ENCODE measurements at places on chromosomes 2 and 18.

GRCh38 chr18:64851726-64852125 is 702.8 kb upstream of the LINC00305 start:
- no peak overlapping the region for H3K4me3 ChIP-seq
- H3K36me3 ChIP-seq, result no peaks in the 10 kb centered on the region
- DNase-seq, result no peak
- no peak overlapping the region for H3K27ac ChIP-seq
- H3K4me1 ChIP-seq, result no peaks in the 10 kb centered on the region

DNA sequence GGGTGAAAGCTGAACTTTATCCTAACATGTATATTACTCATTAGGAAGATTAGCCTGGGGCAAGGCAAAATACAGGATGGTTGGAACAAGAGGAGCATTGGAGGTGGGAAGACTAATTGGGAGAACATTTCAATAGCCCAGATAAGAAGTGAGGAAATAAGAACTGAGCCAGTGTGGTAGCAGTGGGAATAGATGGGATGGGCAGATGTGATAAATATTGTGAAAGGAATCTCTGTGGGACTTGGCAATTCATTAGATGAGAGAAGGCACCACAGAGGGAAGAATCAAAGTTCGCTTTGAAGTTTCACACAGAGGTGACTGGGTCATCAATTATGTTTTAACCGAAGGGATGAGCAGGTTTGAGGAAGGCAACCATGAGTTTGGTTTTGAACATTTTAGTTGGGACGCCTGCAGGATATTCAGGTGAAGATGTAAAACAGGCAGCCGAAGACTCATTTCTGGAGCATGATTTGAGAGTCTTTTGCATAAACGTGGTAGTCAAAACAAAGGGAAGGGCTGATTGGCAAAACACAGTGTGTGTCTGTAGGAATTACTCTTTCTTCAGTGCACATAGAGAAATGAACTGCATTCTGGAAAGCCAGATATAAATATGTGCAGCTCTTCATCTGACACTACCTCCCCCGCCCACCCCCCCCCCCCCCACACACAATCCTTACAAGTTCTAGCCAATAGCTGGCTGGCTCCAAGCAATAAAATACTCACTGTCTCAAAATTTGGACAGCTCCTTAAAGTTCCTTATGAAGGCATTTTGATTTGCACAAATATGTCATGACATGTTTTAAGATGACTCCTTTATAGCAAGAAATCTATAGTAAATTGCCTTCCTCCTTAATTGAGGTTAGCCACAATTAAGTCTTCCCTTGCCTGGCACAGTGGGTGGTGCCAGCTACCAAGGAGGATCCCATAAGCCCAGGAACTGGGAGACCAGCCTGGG is 1.9 kb upstream of the SLC1A4 start:
- H3K4me3 ChIP-seq, result peak overlapping the region; percentile 100
- DNase-seq, result no peak
- H3K27ac ChIP-seq, result no peak overlapping the region
- H3K36me3 ChIP-seq, result no peaks in the 10 kb centered on the region

- H3K4me3 ChIP-seq, result no peak overlapping the region
- H3K27ac ChIP-seq, result no peak overlapping the region
- no peak for DNase-seq
Observed at GRCh38 chr2:119276864-119277263, 53.2 kb downstream of the STEAP3 start.

DNA sequence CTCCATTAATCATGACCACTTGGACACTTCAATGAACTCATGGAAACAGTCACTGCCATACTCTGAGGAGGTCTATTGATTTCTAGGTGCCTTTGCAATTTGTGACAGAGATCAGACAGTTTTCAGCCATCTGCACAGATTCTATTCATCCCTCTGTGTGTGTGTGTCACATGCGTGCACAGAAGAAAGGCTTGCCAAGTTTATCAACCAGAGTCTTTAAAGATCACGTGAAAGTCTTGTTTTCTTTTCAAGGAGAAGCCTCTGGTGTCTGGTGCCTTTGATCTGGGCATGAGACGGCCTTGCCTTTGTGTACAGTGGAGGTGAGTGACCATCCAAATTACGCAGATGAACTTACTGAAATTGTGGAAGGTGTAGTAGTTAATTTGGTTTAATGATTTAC is 164.2 kb downstream of the VAPA start:
- H3K27me3 ChIP-seq, result no peaks in the 10 kb centered on the region
- no peaks in the 10 kb centered on the region for H3K36me3 ChIP-seq
- H3K4me3 ChIP-seq, result no peak overlapping the region
- H3K27ac ChIP-seq, result no peak overlapping the region

- H3K4me3 ChIP-seq, result no peak overlapping the region
- peaks cover 33% of the 10 kb centered on the region for H3K36me3 ChIP-seq
- DNase-seq, result no peak
- H3K27ac ChIP-seq, result no peak overlapping the region
Observed at GRCh38 chr2:127261804-127262406, 32.0 kb downstream of the ERCC3 start.

GRCh38 chr2:16209799-16210198 is 269.4 kb downstream of the MYCN start:
- H3K4me1 ChIP-seq, result no peaks in the 10 kb centered on the region
- no peaks in the 10 kb centered on the region for H3K36me3 ChIP-seq
- no peak overlapping the region for H3K4me3 ChIP-seq
- no peak overlapping the region for H3K27ac ChIP-seq

GRCh38 chr18:62526098-62527025 is 3.5 kb downstream of the ZCCHC2 start:
- peak; percentile 42 for DNase-seq
- no peaks in the 10 kb centered on the region for H3K36me3 ChIP-seq
- H3K4me1 ChIP-seq, result peaks cover 61% of the 10 kb centered on the region
- peak overlapping the region; percentile 83 for H3K4me3 ChIP-seq
- H3K27me3 ChIP-seq, result no peaks in the 10 kb centered on the region

- no peaks in the 10 kb centered on the region for H3K4me1 ChIP-seq
- H3K4me3 ChIP-seq, result no peak overlapping the region
- H3K27ac ChIP-seq, result no peak overlapping the region
Observed at GRCh38 chr2:174778085-174778981, 14.1 kb upstream of the CHRNA1 start.

GRCh38 chr2:222076973-222077690 is 221.7 kb downstream of the PAX3 start:
- no peaks in the 10 kb centered on the region for H3K27me3 ChIP-seq
- H3K4me3 ChIP-seq, result no peak overlapping the region
- no peaks in the 10 kb centered on the region for H3K4me1 ChIP-seq
- H3K36me3 ChIP-seq, result no peaks in the 10 kb centered on the region
- H3K27ac ChIP-seq, result no peak overlapping the region
- DNase-seq, result no peak

GRCh38 chr18:9196568-9196967 is 60.0 kb downstream of the ANKRD12 start:
- H3K36me3 ChIP-seq, result no peaks in the 10 kb centered on the region
- H3K27ac ChIP-seq, result no peak overlapping the region
- H3K27me3 ChIP-seq, result no peaks in the 10 kb centered on the region

GRCh38 chr2:240712121-240712520 is 20.5 kb downstream of the AQP12A start:
- no peaks in the 10 kb centered on the region for H3K36me3 ChIP-seq
- H3K27ac ChIP-seq, result no peak overlapping the region
- H3K4me1 ChIP-seq, result no peaks in the 10 kb centered on the region
- no peak for DNase-seq
- no peaks in the 10 kb centered on the region for H3K27me3 ChIP-seq

GRCh38 chr2:169828141-169828811 is 1.0 kb downstream of the UBR3 start:
- H3K27ac ChIP-seq, result peak overlapping the region; percentile 88
- DNase-seq, result no peak
- H3K27me3 ChIP-seq, result no peaks in the 10 kb centered on the region
- peak overlapping the region; percentile 99 for H3K4me3 ChIP-seq

DNA sequence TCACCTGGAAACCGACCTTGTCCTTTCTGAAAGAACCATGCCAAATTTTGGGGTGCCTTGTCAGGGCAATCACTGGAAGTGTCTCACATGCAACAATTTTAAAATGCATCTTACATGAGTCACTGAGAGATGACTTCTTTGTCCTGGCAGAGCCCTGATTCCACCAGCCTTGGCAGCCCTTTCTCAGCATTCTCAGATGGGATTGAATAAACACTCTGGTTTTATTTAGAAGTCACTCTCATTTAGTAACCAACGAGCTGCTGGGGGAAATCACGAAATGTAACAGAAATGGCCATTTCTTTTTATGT is 3.8 kb upstream of the ATP8B1 start:
- H3K27me3 ChIP-seq, result no peaks in the 10 kb centered on the region
- DNase-seq, result no peak
- no peaks in the 10 kb centered on the region for H3K36me3 ChIP-seq
- H3K27ac ChIP-seq, result peak overlapping the region; percentile 87

DNA sequence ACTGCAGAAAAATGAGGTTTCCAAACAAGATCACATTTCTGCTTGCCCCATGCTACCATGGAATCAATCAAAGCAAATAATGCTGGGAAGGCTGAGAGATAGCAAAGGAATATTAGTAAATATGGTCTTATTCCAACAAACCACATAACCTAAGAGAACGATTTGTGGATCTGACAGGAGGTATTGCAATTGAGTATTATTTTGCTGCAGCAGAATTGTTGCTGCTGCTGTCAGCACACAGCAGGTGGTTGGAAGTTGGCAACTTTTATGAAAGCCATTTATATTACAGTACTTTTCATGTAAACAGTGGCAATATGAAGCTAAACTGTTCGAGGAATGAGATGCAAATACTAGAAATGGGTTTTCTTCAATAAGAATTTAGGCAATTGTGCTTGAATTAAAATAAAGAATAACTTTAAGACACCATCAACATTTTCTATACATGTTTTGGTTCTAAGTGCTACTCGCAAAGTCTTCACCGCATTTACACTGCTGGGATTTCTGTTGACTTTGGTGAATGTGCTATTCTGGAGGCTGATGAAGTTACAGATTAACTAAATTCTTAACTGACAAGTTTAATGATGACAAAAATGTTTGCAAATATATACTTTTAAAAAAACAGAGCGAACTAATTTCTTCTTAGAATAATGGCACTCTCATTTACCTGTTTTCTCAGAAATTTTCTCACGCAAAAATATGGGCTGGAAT is 1285.7 kb downstream of the CNTNAP5 start:
- no peaks in the 10 kb centered on the region for H3K27me3 ChIP-seq
- no peaks in the 10 kb centered on the region for H3K4me1 ChIP-seq
- H3K4me3 ChIP-seq, result no peak overlapping the region

DNA sequence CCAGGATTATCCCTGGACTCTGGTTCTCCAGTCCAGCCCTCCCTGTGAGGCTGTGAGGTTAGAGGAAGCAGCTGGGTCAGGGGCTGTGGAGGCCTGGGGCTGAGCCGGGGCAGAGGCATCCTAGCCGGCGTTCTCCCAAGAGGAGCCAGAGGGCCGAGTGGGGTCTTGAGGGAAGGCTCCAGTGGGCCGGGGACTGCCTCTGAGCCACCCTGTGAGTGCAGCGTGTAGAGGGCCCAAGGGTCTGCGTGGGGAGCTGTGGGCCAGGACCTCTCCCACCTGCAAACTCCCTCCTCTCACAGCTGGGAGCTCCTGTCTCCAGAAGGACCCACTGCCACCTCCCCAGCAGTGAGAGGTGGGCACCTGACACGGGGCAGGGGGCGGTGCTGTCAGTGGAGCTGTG is 41.0 kb downstream of the GLI2 start:
- no peak for DNase-seq
- no peaks in the 10 kb centered on the region for H3K4me1 ChIP-seq
- no peak overlapping the region for H3K4me3 ChIP-seq

GRCh38 chr18:2982452-2983269 is 30.3 kb downstream of the LPIN2 start:
- peaks cover 87% of the 10 kb centered on the region for H3K4me1 ChIP-seq
- no peak overlapping the region for H3K27ac ChIP-seq
- peak overlapping the region; percentile 10 for H3K4me3 ChIP-seq

GRCh38 chr2:207071820-207072219 is 93.9 kb downstream of the KLF7 start:
- H3K27ac ChIP-seq, result no peak overlapping the region
- DNase-seq, result no peak
- no peaks in the 10 kb centered on the region for H3K27me3 ChIP-seq
- no peaks in the 10 kb centered on the region for H3K36me3 ChIP-seq
- H3K4me3 ChIP-seq, result no peak overlapping the region

- H3K36me3 ChIP-seq, result no peaks in the 10 kb centered on the region
- no peak for DNase-seq
- H3K27ac ChIP-seq, result no peak overlapping the region
- no peaks in the 10 kb centered on the region for H3K27me3 ChIP-seq
- no peak overlapping the region for H3K4me3 ChIP-seq
- H3K4me1 ChIP-seq, result no peaks in the 10 kb centered on the region
Observed at GRCh38 chr2:98471402-98472131, 26.9 kb downstream of the INPP4A start.

GRCh38 chr2:2933426-2933825 is 444.2 kb downstream of the EIPR1 start:
- no peaks in the 10 kb centered on the region for H3K4me1 ChIP-seq
- no peaks in the 10 kb centered on the region for H3K36me3 ChIP-seq
- H3K27ac ChIP-seq, result no peak overlapping the region
- DNase-seq, result no peak
- H3K4me3 ChIP-seq, result no peak overlapping the region

DNA sequence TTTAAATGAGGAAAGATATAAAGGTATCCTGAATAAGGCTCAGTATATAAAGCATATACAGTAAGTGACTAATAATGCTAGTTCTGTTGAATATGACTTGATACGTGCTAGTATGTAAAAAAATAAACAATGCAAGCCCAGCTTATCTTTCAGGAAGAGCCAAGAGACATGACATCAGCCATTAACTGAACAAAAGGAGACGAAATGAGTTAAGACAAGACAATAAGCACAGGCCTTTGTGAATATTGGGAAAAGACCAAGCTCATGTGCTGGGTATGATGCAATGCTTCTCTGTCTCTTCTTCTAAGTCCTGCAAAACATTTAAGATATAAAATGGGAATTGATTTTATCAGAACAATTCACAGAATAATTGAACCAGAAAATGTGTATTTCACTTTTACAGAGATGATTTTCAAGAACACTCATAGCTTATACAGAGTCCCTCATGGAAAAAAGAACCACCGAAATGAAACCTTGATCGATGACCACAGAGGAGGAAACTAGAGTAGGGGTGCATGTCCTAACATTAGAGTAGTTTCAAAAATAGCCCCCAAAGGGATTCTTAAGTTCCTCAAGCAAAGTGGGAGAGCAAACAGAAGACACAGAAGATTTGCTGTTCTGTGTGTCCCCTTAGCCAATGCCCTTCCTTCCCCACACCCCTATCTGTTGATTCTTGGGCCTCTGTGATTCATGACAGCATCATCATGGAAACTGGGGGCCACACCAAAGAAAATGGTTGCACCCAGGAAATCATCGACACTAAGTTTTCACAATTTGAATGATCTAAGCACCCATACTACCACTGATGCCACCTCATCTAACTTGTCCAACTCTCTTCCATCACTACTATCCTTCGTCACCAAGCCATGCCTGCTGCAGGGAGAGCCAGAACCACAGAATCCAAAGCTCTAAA is 68.0 kb upstream of the CRIM1 start:
- no peak overlapping the region for H3K4me3 ChIP-seq
- H3K4me1 ChIP-seq, result no peaks in the 10 kb centered on the region
- H3K27me3 ChIP-seq, result no peaks in the 10 kb centered on the region
- H3K27ac ChIP-seq, result no peak overlapping the region
- H3K36me3 ChIP-seq, result no peaks in the 10 kb centered on the region

All from thoracic aorta (tissue), 2 donors.